ENCODE measurements at places on chromosomes 4 and X. TPM values are rescaled to one million over a fixed set of nuclear protein-coding genes. Genes with fewer than 3 reads are reported as not detected.

Gene CT45A3
- not detected for total RNA-seq

Gene AFM
- total RNA-seq: not detected

Gene CCDC110
- 0.43 TPM for total RNA-seq

Gene KLB
- total RNA-seq: under 0.01 TPM

Gene FAM9C
- total RNA-seq: 0.50 TPM

Gene FGFBP2
- not detected for total RNA-seq

Gene BCAP31
- 249 TPM for total RNA-seq

Gene USP17L25
- not detected for total RNA-seq

Gene CXCL9
- total RNA-seq: not detected

Gene RTL9
- total RNA-seq: not detected

Gene ERAS
- not detected for total RNA-seq

Gene TLR8
- total RNA-seq: not detected

Gene IGFBP7
- 201 TPM for total RNA-seq

Gene AKAP4
- not detected for total RNA-seq

Gene PPBP
- not detected for total RNA-seq

Gene GABRE
- 9.6 TPM for total RNA-seq

Gene ENPEP
- not detected for total RNA-seq

Gene FGD1
- 8.3 TPM for total RNA-seq

Gene CT47A1
- total RNA-seq: not detected

Gene AP1AR
- 39.5 TPM for total RNA-seq

Gene DACH2
- total RNA-seq: not detected

Gene AFP
- total RNA-seq: not detected

Gene IL13RA2
- total RNA-seq: 0.53 TPM

Gene GPR50
- total RNA-seq: not detected

Gene SLC34A2
- not detected for total RNA-seq

Gene ERCC6L
- total RNA-seq: 16.9 TPM

Gene AKAP17A
- total RNA-seq: 18.1 TPM

Gene TMEM31
- total RNA-seq: not detected

Gene SULT1B1
- total RNA-seq: 150 TPM

Gene CXorf49
- not detected for total RNA-seq

Gene FBXW7
- 58.6 TPM for total RNA-seq

Gene CFAP99
- total RNA-seq: not detected

Gene HTN1
- not detected for total RNA-seq

Data from thoracic aorta endothelial cell (primary cell).